ENCODE measurements at places on chromosomes 5 and 9. TPM values are rescaled to one million over a fixed set of nuclear protein-coding genes. Genes with fewer than 3 reads are reported as not detected.

DNA sequence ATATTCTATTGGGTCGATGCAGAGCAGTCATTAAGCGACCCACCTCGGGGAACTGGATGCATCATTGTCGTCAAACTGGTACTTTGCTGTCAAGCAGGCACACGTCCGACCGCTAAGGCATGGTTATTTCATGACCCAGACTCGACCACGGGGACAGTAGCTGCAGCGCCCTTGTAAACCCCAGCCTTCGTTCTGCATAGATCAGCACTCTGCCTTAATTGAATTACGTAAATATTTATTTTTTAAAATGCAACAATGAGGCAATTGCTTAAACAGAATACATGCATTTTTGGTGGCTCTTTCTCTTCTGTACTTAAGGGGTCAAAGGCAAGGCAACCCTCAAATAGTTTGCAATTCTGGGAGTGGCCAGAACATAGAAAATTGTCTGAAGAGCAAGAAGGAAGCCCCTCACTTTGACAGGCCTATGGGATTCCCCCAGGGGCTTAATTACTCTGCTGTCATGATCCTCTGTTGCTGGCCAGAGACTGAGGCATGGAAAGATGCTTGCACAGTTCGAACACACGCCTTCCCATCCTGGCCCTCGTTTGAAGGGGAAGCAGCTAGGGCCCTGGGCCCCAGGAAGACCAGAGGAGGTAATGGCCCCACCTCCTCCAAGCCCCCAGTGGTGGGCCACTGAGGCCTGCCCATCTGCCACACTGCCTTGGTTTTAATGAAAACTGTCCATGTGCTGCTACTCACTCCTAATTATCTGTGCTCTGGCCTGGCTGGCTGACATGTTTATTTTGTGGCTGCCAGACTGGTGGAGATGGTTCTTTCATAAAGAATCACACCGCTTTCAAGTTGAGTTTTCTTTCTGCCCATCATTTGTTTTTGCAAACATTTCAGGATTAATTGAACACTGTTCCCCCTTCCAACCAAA, 169.7 kb upstream of the MAST4 start:
- DNase-seq: no peak

DNA sequence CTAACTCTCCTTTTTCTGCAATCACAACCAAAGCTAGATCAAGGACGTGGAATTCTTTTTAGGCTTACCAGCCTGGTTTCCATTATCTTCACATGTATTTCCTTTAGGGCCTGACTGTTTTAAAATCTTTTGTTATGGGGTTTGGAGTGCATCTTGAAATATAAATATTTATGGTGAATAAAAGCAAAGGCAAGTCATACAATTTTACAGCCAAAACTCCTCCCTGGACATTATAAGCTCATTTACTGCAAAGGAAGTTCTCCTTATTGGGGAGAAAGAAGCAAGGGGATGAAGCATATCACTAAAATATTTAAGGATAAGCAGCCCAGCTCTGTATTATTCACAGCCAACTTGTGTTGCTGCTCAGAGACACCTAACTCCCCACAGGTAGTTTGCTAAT, 132.2 kb upstream of the TARS1 start:
- no peak for DNase-seq

- DNase-seq: no peak
These were observed 44.2 kb downstream of the SMC2 start for GRCh38 chr9:104138243-104138868.

- no peak for DNase-seq
These were observed 330.1 kb downstream of the ADGRV1 start for GRCh38 chr5:90888511-90889324.

DNA sequence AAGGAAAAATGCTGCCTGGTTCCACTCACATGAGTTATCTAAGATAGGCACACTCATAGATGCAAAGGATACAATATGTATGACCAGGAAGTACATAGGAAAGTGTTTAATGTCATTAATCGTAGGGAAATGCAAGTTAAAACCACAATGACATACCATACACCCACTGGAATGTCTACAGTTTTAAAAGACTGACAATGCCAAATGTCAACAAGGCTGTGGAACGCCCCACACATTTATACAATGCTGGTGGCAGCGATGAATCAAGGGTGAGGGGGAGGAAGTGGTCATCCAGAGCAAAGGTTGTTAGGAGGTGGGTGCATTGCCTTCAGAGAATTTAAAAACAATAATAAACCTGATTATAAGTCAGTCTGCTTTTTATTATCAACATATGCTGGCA, 437.8 kb downstream of the ARHGEF28 start:
- DNase-seq: peak; percentile 15

DNA sequence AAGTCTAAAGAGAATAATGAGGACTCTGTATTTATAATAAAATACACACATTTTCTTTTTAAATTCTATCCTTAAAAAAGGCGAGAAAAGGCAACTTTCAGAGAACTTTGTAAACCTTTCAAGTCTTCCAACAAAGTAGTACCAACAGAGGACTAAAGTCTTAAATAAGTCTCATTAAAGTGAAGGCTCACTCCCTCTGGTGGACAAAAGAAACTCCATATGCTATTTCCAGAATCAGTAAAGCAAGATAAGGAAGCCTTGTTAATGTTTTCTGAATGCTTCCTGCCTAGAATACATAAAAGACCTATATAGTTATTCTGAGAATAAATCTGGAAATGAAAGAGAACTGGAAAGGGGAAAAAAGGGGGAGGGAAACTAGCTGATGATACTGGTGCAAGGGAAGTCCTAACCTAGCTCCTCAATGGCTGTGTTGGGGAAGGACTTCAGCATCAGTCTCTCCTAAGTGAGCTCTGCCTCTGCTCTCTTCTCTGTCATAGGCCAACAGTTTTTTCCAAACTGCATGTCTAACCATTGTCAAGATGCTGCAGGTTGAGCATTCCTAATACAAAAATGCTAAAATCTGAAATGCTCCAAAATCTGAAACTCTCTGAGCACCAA, 7.2 kb downstream of the HMGCS1 start:
- peak; percentile 66 for DNase-seq

DNA sequence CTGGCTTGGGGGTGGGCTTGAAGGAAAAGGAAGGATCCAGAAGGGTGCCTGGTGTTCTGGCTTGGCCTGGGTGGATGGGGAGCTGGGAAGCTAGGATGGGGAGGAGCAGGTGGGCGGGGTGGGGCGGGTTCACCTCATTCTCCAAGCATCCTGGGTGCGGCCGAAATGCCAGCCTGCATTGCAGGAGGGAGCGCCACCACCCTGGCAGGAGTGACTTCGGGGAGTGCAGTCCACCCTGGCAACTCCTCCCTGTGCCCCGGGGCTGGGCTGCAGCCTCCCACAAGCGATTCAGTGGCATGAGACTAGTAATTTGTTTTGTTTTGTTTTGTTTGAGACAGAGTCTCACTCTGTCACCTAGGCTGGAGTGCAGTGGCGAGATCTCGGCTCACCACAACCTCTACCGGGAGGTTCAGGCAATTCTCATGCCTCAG, 5.5 kb downstream of the TTC16 start:
- no peak for DNase-seq

DNA sequence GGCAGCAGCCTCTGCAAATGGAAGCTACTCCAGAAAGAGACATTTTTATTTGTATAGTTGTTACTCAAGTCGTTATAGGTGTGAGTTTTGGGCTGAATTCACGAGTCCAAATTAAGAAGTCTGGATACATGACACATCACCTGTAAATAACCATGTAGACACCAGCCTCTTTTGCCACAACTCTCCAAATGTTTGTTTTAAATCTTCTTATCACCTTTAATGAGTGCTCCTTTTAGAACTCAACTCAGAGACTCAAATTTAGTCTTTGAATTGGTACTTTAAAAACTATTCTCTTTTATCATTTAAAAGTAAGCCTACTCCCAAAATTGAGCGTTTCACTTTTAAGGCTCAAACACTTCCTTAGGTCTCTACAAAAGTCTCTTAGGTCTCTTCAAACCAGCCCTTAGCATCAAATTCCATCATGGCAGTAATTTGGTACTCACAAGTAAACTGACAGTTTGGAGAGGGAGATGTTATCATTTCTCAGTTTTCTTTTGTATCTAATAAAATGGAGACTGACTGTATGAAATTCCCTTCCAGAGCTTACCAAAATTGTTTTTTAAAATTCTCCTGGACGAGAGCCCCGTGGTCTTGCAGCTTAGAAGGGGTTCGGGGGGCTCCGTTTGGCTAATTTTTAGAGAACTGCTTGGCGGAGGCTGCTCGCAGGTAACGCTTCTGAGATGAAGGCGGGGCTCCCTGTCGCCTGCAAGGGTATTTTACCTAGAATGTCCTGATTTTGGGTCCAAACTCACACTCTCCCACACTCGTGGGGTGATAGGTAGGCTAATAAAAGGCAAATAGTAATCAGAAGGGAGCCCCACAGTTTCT, 194.6 kb downstream of the MEF2C start:
- DNase-seq: no peak

DNA sequence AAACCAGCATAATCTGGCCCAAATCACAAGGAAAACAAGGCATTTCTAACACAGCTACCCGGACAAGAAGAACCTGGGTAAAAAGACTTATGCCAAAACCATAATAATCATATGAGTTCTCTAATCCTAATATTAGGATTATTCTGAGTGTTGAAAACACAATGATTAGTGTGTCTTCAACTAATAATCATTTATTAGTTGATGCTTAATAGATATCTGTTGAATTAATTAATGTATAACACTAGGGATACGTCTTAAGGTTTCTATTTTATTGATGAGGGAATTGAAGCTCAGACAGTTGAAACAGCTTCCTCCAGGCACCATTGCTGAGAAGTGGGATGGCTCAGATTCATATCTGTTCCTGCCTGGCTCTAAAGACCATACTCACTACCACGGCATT, 112.2 kb downstream of the DOCK2 start:
- DNase-seq: no peak

DNA sequence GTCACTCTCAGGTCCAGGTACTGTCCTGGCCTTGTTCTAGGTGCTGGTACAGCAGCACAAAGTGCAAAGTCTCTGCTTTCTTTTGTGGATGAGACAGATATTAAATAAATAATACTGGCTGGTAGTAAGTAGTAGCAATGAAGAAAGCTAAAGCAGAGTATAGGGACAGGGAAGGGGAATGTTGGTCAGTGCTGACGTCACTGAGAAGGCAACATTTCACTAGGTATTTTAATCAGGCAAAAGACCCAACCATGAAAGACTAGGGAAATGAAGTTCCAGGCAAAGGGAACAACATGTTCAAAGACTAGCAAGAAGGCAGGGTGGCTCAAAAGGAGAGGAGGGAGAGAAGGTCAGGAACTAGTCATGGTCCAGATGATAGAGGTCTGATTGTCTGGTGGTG, 388.2 kb downstream of the YTHDC2 start:
- no peak for DNase-seq

DNA sequence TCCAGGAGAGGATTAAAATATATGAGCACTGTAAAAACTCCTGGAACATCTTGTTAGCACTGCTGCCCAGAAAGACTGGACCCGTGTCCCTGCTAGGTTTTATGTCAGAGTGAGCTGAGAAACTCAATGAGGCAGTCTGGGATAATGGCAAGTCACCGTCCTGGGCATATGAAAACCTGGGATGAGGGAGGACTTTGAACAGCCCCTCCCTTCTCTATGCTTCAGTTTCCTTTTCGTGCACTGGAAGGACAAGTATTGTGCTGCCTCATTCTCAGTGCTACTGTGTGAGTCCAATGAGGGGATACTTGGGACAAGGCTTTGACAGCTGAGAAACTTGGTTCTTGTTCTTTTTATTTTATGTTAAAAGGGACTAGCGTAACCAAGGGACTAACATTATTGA, 143.0 kb upstream of the SHB start:
- no peak for DNase-seq

- no peak for DNase-seq
These were observed 294 bp downstream of the ADRB2 start for GRCh38 chr5:148826739-148827070.

DNA sequence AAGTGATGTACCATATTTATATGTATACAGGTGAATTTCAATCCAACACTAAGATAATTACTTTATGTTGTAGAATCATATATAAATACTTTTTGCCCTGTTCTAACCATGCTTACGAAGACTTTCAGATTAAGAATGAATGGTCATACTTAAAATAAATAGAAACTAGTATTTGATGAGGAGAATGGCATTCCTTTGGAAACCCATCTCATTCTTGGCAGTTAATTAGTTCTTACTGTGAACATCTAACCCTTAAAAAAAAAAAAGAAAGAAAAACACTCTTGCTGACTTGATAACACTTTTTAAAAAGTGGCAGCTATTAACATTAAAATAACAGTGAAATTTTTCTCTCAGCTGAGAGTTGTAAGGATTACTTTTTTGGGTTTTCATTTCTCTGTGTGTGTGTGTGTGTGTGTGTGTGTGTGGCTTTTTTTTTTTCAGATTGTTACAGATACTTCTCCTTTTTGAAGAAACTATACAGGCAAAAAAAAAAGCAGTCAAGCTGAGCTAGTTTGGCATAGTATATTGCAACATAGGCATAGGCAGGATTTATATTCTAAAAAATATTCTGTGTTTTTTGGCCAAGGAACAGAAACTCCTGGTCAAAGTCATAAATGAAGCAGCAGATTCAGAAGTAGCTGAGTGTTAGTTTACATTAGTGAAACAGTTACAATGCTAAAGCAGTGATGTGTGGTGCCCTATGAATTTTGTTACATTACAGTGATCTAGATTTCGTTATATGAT, 163.5 kb downstream of the CD180 start:
- no peak for DNase-seq

- DNase-seq: no peak
These were observed 259.1 kb upstream of the DAPK1 start for GRCh38 chr9:87238545-87238944.

GRCh38 chr5:72511366-72511765, 4.2 kb upstream of the ZNF366 start:
- no peak for DNase-seq

- DNase-seq: peak; percentile 55
These were observed 1.1 kb upstream of the MAT2B start for GRCh38 chr5:163504079-163504931.

GRCh38 chr5:150077060-150077459, 9.3 kb downstream of the CSF1R start:
- no peak for DNase-seq

- peak; percentile 73 for DNase-seq
These were observed 7.5 kb downstream of the PFDN1 start for GRCh38 chr5:140295414-140295813.

GRCh38 chr9:28135549-28135948, 562.3 kb upstream of the C9orf72 start:
- DNase-seq: no peak

- DNase-seq: no peak
These were observed 75.0 kb upstream of the RAD23B start for GRCh38 chr9:107208121-107208520.

DNA sequence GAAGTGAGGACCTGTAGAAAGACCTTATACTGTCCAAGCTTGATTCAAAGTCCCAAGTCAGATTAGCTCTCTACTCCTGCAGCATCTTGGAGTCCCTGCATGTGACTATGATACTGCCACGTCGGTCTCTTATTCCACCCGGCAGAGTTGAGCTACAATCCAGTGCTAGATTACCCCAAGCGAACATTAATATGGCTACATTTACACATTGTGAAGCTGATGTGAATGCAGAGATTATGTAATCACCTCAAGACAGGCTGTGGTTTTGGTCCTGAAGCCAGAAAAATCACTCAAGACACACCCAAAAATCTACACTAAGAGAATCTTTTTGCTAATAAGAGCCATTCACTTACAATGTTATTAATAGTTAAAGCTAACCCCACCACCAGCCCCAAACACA, 116.7 kb downstream of the GNA14 start:
- no peak for DNase-seq

The LCN6 gene
- total RNA-seq: not detected

The CTSV gene
- 0.20 TPM for total RNA-seq

The SOWAHA gene
- not detected for total RNA-seq

The WWC1 gene
- 0.44 TPM for total RNA-seq

The SLC6A19 gene
- total RNA-seq: not detected

The FRMPD1 gene
- not detected for total RNA-seq

The LHX2 gene
- not detected for total RNA-seq

The SCGB3A2 gene
- not detected for total RNA-seq

The NPM1 gene
- total RNA-seq: 609 TPM

The PCDHGA6 gene
- 1.7 TPM for total RNA-seq
